ENCODE measurements at places on chromosomes 3 and 15.

DNA sequence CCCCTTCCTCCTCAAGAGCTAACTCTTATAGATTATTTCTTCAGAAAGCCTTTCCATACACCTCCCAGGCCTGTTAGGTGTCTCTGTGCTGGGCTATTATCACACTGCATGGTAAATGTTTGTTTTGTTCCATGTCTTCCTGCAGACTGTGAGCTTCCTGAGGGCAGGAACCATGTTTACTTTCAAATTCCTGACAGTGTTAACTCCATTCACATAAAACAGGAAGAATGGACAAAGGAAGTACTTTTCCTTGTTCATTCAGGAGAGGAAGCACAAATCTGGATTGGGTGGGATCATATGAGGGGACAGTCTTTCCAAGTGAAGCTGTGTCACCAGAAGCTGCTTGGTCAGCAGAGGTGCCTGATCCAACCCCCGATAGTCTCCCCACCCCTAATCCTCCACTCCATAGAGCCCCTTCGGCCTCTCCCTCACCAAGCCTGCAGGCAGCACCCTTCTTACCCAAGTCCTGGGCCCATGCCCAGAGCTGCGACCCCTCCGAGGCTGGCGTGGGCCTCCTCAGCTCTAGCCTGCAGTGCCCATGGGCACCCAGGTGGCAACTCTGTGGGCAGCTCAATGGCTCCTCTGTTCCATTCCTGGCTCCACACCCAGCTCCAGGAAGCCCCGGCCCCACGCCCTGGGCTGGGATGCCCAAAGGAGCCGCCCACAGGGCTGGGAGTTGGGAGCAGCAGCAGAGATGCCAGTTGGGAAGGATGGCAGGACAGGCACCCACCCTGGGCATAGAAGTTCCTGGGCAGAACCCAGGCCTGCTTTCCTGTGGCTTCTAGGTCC lies 6.9 kb downstream of the SHF start:
- DNase-seq: no peak

DNA sequence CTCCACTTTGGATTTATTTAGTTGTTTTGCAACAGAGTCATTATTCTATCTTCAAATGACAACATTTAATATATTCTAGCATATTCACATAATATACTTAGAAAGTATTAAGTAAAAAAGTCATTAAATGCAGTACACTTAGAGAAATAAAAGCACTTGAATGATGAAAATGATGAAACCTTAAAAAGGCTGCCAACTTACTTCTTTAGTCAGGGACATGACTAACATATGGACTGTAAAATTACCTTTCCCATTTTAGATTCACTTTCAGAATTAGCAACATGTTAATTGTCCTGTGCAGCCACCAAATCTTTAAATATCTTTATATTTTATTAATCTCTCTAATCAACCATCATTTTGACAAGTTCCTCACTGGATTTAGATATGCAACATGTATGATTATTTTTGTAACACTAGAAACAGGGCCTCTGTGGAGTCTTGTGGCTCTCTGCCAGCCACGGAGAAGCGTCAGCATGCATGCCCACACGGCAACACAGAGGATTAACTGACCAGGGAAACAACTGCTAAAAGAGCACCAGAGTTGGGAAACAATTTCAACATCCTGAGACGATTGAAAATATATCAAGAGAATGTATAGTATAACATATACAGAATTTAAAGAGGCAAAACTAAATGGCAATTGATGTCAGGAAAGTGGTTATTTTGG lies 95.7 kb downstream of the ANO10 start:
- DNase-seq: no peak

GRCh38 chr15:64622410-64623260 lies 152.8 kb downstream of the RBPMS2 start:
- DNase-seq: no peak

DNA sequence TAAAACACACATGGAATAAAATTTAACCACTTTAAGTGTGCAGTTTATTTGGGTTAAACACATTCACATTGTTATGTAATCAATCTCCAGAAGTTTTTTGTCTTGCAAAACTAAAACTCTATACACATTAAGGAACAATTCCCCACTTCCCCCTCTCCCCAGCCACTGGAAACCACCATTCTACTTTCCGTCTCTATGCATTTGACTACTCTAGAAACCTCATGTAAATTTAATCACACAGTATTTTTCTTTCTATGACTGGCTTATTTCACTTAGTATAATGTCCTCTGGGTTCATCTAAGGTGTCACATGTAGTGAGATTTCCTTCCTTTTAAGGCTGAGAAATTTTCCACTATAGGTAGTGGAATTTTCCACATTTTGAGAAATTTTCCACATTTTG lies 568.7 kb upstream of the UBE2E2 start:
- DNase-seq: no peak

- DNase-seq: peak; percentile 51
These were observed 31.1 kb upstream of the PPIB start for GRCh38 chr15:64193971-64194370.

DNA sequence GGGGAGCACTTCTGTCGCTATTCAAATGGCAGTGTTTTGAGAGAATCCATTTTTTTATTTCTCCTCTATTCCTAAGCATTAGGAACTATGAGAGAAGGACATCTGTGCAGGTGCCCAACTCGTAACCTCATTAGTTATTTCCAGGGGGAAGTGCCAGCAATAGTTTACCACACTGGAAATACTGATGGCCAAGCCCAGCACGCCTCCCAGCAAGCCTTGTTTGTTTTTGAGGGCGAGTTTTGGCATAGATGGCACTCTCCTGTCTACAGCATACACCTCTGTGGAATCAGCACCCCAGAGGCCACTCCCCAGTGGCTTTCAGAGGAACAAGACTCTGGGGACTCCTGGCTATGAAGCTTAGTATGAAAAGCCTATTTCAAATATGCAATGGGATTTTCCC lies 36.6 kb downstream of the FAN1 start:
- no peak for DNase-seq
